ENCODE measurements at places on chromosomes 11 and 22.

DNA sequence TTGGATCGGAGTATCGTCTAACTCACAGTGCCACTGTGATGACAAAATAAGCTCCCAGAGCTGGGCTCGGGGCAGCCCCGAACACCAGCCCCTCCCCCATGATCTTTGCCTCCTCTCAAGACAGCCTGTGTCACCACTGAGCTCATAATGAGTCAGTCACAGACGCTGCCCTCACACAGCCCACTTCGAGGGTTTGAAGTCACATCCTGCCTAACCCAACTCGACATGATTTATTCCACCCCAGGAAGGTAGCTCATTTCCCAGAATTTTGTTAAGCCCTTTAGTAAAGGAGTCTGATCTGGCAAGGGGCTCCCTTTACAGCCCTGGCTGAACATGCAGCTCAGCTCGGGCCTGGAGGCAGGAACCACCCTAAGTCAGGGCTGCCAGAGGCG, 22.8 kb downstream of the MYH9 start:
- DNase-seq, result peak; percentile 88

- DNase-seq, result no peak
Observed at GRCh38 chr22:37145180-37146050, 4.3 kb downstream of the IL2RB start.

DNA sequence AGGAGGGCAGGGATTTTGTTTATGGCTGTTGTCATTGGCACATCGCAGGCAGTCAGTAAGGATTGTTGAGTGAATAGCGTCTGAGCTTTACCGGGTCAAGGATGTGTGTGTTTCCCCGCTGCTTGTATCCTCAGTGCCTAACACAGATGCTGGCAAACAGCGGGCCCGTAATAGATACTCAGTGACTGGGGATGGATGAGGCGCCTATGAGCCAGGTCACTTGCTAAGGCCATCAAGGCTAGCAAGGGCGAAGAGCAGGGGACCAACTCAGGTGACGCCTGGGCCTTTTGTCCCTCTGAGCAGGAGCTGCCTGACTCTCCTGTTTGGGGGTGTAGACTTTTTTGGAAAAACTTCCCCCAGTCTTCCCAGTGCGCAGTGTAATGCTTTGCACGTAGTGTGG, 118.1 kb downstream of the HIPK3 start:
- DNase-seq, result no peak

DNA sequence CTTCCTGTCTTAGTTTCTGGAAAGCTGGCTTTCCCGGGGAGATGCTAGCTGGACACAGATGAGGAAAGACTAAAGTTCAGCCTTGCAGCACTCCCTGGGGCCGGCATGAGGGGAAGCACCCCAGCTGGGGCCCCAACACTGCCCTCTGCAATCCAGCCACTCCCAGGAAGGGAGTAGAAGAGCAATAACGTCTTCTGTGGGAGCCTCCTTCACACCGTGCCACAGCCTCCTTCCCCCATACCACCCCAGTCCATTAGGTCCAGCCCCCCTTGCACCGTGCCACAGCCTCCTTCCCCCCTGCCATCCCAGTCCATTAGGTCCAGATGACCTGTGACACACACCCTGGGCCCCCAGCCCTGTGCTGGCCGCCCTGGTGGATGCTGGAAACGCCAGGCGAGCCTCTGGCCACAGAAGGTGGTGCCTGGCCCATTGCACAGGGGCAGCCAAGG, 44.1 kb upstream of the PRDM11 start:
- no peak for DNase-seq

GRCh38 chr22:50303848-50304527, 3.5 kb downstream of the PLXNB2 start:
- DNase-seq, result no peak

GRCh38 chr11:14980854-14981253, 8.7 kb upstream of the CALCA start:
- no peak for DNase-seq

GRCh38 chr11:122108192-122108799, 7.7 kb downstream of the BLID start:
- no peak for DNase-seq

DNA sequence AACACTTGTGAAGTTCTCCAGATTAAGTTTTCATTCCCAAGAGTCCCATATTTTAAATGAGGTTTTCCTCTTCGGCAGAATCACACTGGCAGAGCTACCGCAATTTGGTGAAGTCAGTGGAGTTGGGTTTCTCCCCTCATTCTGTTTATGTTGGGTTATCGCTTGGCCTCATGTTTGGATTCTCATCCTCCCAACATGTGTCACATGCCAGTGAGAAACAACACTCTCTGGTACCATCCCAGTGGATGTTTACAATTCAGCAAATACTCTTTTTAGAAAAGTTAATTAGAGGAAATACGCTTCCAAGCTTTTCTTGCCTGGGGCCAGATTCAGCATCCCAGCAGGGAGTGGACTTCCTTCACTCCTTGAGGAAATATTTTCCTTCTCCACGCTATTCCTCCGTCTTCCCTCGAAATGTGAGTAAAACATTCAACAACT, 2.1 kb downstream of the PAMR1 start:
- DNase-seq, result no peak

All from CD4-positive, alpha-beta T cell treated with Interleukin-6 at 100 ng/mL for 8 hours (primary cell).